HFF-Myc (cell line): ENCODE measurements at places on chromosomes 13 and 19.

GRCh38 chr13:41065078-41065477 lies 3.8 kb downstream of the WBP4 start:
- DNase-seq: peak; percentile 44

GRCh38 chr19:11338569-11339253 lies 746 bp downstream of the RAB3D start:
- DNase-seq: no peak

DNA sequence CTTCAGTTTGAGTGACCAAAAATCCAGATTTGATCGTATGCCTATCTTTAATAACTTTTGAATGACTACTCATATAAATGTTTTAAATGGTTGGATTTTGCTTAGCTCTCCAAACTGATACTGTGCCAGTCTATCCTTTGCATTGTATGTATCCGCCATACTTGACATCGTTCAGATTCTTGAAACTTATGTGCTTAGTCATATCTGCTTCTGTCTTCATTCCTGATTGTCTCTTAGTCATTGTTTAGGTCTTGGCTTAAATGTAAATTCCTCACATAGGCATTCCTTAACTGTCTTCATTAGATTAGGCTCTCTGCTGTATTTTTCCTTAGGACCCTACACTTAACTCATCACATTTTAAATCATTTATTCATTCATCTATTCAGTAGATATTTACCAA lies 126.0 kb downstream of the PCCA start:
- peak; percentile 45 for DNase-seq

DNA sequence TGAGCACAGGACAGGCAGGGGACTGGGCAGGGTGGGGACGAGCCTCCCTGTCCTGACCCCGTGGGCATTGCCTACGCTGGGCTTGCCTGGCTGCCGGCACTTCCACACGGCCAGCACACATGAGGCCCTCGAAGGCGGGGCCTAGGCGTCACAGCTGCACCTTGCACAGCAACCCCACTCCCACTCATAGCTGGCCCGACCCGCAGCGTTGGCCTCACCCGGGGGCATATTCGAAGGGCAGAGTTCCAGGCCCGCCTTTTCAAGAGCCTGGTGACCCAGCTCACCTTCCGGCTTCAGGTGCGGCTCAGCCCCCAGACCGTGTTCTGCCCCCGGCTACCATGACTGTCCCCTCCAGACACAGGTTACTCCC lies 16.9 kb upstream of the PROZ start:
- DNase-seq: no peak

- no peak for DNase-seq
Observed at GRCh38 chr19:35671818-35672217, 5.5 kb downstream of the UPK1A start.

GRCh38 chr13:27792393-27793218 lies at the start of gene GSX1:
GSX1 (plus strand) TSS chr13:27792483; CDS start chr13:27792691, 208 bp downstream.
- peak; percentile 25 for DNase-seq

DNA sequence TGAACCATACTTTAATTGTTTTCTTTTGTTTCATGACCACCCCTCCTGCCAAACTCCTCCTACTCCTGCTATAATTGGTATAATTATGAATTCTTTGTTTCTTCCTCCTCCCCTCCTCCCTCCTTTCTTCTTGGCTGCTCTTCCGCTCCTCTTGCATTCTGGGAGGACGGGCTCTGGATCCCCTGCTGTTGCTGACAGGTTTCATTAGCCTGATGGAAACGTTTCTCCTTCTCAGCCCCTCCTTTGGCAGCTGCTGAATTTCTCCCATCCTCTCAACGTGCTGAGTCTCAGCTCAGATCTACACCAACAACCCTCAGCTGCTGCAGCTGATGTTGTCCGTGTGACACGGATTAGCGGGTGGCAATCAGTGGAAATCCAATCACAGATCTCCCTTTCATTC lies 97.1 kb upstream of the UBAC2 start:
- no peak for DNase-seq

- DNase-seq: no peak
Observed at GRCh38 chr19:18401580-18402112, 4.2 kb upstream of the LRRC25 start.

- no peak for DNase-seq
Observed at GRCh38 chr13:61253105-61253877, 162.4 kb downstream of the PCDH20 start.

DNA sequence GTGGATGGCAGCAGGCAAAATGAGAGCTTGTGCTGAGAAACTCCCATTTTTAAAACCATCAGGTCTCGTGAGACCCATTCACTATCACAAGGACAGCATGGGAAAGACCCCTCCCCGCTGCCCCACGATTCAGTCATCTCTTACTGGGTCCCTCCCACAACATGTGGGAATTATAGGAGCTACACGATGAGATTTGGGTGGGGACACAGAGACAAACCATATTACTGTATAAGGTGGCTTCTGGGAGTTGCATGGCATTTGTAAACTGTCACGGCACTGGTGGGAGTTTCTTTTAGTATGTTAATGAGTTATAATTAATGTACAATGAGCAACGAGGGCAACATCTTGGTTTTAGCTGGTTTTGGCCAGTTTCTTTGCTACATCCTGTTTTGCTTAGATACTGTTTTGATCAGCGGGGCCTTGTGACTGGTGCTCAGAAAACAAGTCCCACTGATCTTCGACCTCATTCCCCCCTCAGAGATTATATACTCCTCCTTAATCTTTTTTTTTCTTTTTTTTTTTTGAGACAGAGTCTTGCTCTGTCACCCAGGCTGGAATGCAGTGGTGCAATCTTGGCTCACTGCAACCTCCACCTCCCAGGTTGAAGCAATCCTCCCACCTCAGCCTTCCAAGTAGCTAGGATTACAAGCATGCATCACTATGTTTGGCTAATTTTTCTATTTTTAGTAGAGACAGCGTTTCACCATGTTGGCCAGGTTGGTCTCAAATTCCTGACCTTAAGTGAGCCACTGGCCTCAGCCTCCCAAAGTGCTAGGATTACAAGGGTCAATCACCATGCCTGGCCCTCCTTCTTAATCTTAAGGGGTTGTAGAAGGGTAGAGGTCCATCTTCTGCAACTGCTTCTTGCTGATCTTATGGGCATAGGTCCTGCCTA lies 21.3 kb upstream of the ZNF599 start:
- no peak for DNase-seq

- no peak for DNase-seq
Observed at GRCh38 chr19:13160557-13160956, 10.3 kb downstream of the IER2 start.

DNA sequence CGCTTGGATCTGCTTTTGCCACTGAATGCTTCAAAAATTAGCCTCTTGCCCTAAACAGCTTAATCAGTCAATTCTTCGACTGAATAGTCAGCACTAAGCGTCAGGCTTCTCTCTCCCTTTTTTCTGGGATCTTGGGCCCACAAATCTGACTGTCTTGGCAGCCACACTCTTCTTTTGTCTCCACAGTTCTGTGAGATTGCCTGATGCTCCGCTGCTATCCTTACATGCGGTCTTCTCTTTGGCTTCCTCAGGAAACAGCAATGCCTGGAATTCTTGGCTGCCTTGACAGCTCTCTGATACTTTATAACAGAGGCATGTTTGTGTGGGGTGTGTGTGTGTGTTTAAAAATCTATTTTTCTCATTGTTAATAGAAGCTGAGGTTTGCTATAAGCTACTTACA lies 32.6 kb downstream of the ERCC5 start:
- DNase-seq: no peak

DNA sequence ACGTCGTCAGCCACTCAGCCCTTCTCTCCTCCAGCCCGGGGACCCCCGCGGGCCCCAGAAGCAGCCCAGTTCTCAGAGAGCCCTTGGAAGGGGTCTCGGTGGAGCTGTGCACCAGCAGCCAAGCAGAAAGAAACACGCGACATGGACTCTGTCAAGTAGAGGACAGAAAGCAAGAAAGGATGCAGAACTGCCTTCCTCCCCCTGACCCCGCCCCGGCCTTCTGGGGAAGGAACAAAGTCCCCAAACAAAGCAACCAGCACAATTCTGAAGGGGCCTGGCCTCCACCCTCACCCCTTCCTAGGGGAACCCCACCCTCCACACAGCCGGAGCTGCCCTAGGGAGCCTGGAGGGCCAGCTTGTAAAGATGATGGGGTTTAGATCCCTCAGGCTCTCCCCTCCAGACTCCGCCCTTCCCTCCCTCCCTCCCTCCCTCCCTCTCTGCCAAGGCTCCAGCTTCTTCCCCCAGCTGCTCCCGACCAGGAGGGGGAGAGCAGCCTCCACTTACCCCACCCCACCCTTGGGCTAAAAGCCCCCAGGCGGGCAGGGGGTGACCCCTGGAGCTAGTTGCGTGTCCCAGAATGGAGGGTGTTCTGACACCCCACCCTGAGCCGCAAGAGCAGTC lies 7.8 kb downstream of the LYL1 start:
- DNase-seq: no peak

DNA sequence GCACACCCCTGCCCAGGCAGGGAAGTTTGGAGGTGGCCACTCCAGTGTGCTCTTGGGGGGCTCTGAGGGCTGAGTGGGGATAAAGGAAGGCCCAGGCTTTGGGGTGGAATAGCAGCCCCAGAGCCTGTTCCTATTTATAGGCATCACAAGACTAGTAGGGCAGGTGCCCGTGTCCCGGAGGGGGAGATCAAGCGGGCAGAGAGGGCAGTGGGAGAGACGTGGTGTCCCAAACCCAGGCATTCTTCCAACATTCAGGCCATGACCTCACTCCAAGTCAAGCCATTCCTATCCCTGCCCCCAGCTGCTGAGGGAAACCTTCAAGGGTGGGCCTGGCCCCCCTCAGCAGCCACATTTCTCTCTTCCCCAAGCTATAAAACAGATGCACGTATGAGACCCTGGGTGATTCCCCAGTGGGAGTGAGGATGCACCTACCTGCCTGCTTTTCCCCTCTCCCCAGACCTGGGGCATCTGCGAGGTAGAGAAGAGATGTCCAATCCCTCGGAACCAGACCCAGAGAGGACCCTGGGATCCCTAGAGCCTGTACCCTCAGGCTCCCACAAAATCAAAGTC lies 3.9 kb downstream of the WIZ start:
- DNase-seq: no peak

DNA sequence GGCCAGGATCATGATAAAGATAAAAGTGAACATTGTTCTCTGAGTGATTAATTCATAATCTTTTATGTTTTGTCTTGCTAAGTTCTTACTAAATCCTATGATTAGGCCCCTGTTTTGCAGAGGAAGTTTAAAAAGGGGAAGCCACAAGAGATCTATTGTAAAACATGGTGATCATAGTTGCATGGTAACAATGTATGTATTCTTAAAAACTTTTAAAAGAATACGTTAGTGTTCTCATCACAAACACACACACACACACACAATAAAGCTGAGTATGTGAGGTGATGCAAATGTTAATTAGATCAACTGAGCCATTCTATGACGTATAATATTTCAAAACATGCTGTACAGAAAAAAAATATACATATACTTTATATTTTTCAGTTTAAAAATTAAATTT lies 51.2 kb downstream of the MBD3L2B start:
- no peak for DNase-seq

DNA sequence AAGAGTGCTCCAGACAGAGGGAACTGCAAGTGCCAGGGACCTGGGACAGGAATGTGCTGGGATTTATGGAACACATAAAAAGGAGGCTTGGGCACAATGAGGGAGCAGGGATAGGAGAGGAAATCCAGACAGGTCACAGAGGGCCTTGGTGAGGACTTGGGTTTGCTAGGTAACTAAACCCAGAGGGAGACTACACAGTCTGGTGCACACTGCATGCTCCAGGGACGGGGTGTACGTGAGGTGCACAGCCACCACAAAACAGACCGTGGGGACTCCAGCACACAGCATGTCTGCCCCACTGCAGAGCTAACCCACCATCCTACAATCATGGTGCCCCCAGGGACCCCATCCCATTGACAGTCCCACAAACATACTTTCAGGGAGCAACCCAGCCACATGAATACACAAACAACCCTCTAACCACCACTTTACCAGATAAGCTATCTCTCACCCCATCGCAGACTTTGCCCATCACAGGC lies 5.5 kb upstream of the ZFP36 start:
- DNase-seq: no peak

DNA sequence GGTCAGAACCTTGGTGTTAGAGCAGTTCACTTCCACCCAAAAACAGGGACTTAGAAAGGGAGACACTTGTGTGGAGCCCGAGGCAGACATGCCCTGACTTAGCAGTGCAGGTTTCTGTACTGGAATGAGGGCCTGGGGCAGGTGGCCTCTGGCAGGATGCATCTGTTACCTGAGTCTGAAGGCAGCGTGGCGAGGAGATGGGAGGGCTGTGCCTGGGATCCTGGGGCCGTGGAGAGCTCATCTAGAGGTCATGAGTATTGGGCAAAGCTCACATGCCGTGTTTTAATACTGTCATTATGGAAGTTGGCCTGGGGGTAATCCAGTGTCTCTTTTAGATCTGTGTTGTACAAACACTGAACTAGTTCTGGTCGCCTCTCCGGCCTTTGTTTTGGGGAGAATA lies 21.4 kb downstream of the KDM4B start:
- DNase-seq: no peak

GRCh38 chr19:2332341-2333026 lies 4.0 kb downstream of the SPPL2B start:
- DNase-seq: no peak

GRCh38 chr13:21137696-21138095 lies 38.7 kb downstream of the SKA3 start:
- no peak for DNase-seq

DNA sequence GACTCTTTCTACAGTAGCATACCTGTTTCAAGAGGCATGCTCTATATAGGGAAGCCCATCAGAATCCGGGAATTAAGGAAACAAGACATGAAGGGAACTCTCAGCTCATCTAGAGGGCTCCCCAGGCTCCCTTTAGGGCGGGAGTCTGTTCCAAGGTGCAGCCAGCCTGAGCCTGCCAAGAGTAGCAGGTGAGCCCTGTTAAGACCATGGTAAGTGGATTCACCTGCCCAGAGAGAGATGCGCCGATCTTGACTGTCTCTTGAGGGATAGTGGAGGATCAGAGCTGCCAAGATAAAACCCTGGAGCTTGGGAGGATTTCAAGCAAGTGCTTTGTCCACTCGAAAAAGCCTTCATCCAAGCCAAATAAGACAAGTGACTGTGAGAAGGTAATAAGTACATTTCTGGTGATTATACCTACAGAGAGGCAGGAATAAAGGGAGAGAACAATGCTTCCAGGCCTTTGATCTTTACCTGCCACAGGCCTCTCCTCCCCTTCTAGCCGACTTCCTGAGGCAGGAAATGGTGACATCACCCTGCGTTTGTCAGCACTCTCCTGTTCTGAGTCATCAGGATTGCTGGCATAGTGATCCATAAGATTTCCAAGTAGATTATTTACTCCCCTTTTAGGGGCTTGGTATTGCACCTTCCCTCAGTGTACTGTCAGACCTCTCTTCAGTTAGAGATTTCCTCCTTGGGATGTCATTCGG lies 31.5 kb downstream of the KLF5 start:
- peak; percentile 76 for DNase-seq

DNA sequence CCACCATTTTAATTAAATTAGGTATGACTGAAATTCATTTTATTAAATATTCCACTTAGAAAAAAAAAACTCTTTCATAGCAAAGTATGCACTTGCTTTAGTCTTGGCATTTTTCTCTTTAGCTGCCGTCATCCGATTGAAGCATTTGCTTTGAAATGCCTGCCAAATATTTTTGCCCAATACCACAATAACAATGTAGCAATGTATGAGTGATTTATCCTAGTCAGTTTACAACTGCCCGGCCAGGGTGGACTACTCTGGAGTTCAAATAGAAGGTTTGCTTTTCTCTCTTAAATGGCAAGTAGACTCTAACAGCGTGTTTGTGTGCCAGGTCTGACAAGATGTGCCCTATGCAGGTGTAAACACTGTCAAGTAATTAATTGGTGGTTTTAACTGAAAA lies 675.3 kb upstream of the SGCG start:
- DNase-seq: no peak
